ENCODE measurements at places on chromosomes 3 and 15.

DNA sequence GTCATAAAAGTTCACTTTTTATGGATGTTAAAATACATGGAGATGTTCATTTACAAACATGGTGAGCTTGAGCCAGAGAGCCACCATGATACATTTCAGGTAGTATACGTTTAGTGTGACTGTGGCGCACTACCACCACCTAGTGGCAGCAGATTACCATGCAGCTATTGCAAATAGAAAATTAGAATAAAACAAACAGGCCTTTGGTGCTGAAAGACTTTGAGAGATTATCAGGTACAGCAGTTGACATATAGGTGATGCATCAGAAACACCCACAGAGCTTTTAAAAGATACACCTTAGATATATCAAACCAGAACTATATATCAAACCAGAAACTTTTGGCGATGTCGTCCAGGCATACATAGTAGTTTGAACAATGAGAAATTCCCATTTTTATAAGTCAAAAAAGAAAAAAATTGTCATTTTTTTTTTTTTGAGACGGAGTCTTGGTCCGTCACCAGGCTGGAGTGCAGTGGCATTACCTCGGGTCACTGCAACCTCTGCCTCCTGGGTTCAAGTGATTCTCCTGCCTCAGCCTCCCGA, 42.0 kb upstream of the ICE2 start:
- DNase-seq: peak; percentile 90

DNA sequence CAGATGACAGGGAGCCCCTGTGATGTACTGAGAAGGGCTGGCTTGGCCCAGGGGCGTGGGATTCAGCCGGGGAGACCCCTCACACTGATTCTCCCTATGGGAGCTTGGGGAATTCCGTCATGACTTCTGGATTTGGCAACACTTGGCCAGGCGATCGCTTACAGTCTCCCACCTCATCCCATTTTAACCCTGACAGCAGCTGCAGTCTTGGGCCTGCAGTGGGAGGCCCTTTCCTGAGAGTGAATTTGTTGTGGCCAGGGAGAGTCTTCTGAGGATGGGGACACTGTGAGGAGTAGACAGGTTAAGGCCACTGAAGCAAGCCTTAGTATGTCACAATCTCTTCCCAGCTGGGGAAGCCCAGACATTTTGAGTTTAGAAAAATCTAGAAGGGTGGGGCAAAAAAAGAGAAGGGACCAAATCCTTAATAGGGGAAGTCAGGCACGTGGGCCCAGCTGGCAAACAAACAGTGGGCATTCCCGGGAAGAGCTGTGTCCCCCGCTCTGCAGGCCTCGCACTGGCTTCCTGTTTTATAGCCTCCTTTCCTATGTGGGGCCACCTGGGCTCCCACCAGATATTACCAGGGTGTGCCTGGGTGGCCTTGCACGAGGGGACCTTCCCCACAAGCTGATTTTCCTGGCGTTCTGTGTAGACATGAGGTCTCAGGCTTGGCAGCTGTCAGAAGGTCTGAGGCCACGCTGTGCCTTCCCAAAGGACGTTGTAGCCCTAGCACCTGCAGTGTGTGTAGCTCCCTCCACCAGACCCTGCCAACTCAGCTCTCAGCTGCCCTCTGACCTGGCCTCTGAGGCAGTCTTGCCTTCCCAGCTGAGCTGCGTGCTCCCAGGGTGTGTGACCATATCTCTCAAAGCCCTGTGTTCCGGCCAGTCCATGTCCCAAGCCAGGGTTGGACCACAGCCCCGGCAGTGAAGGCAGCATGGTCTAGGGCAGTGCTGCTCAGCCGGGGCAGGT, 64.5 kb downstream of the FEM1B start:
- DNase-seq: no peak

- no peak for DNase-seq
These were observed 3.5 kb upstream of the ZFAND6 start for GRCh38 chr15:80055933-80056332.

GRCh38 chr15:77036537-77037387, 34.1 kb downstream of the TSPAN3 start:
- DNase-seq: peak; percentile 9

DNA sequence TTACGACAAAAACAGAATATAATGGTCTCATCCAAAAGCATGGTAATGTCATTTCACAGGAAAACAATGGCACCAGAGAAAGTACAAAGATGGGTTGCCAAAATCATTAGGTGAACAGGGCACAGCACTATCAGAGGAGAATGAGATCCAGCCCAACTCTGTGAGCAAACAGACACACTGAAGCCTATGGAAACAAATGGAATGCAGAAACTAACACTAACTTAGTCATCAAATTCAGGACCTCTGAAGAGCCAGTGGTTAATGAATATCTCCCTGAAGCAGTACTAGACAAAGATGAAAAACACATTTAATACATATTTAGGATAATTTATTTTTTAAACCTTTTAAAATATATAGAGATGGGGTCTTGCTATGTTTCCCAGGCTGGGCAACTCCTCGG, 14.6 kb upstream of the RPS17 start:
- DNase-seq: no peak

DNA sequence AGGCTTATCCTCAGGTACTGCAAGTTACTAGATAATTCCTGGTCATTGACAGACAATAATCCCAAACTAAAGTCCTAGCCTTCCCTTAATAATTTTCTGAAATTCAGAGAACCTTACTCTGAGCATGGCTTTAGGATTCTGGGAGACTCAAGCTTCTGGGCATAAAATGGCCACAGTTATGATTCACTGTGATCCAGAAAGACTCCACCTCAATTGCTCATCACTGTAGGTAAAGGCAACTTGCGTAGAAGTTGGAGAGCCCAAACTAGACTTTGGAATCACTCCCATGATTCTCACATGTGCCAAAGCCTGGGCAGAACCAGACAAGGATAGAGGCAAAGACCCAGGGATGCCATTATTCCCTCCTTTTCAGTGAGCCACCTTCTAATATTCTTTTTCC, 195.3 kb downstream of the OSBPL10 start:
- no peak for DNase-seq

DNA sequence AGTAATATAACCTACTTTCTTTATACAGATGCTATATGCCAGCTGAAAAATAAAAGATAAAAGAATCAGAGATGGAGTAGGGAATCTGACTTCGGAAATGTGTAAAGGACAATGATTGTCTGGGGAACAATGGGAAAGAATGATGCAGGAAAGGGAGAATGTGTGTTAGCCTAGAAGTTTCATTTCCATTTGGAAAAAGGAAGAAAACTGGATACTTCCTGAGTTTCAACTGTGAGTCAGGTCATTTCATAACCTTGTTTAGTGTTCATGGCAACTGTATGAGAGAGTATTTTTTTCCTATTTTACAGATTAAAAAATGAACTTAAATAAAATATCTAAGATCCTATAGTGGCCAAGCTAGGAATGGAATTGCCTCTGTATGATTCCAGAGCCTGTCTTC, 261.3 kb upstream of the NECTIN3 start:
- no peak for DNase-seq

DNA sequence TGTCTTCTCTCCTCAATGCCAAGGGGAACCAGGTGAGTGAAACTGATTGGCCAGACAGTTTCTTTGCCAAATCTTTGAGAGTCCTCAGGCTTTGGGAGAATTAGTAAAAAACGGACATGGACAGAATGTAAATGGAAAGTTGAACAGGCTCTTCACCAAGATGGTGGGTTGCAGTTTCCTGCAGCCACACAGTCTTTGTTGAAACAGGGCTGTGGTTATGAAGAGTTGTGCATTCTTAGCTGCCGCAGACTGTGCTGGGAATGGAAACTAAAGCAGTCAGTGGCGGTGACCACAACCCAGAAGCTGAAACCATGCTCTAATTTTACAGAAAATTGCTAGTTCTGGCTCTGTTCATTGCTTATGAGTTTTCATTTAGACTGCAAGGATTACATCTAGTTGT, 42.1 kb upstream of the TASOR start:
- peak; percentile 82 for DNase-seq

DNA sequence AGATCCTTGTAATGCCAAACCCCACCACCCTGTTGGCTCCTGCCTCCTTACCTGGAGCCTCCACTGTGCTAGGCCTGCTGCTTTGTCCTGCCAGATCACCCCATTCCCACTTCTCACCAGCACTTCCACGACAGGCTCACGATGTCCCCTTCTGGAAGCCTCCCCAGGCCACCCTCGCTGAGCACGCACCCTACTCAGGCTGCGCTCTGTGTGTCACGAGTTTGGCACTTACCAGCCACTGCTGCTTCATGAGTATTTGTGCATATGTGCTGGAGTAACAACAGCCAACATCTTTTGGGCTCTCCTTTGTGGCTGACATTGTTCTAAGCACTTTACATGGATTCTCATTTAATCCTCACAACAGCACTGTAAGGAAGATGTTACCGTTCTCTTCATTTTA, 58.1 kb downstream of the PDIA5 start:
- DNase-seq: no peak

- no peak for DNase-seq
These were observed 28.0 kb upstream of the RAB11A start for GRCh38 chr15:65841121-65841930.

GRCh38 chr3:151293127-151293526, 14.8 kb upstream of the P2RY14 start:
- DNase-seq: no peak

- DNase-seq: no peak
These were observed 61.1 kb downstream of the MLH1 start for GRCh38 chr3:37054370-37054769.

DNA sequence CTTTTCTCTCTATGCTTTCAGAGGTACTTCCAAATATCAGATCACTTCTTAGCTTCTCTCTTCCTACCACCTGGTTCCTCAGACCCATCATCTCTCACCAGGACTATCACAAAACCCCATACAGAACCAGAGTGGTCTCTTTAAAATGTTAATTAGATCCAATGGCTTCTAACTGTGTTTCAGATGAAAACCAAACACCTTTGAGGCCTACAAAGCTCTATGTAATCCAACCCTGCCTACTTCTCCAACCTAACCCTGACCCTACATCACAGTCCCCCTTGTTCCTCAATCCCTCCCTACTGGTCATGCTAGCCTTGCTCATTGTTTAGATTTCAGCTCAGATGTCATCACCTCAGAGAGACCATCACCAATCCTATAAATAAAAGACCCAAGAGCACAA, 34.8 kb downstream of the SUMF1 start:
- no peak for DNase-seq

Measured in activated CD4-positive, alpha-beta T cell treated with anti-CD3 and anti-CD28 coated beads for 36 hours (primary cell).